Activated CD4-positive, alpha-beta memory T cell treated with anti-CD3 and anti-CD28 coated beads for 36 hours (primary cell): ENCODE measurements at places on chromosomes 5 and 9. TPM values are rescaled to one million over a fixed set of nuclear protein-coding genes. Genes with fewer than 3 reads are reported as not detected.

RLN2 gene
- 4.6 TPM for total RNA-seq

SPAG8 gene
- total RNA-seq, result 1.4 TPM

POLR3G gene
- 9.6 TPM for total RNA-seq

TDRD7 gene
- 12.5 TPM for total RNA-seq

FCN2 gene
- total RNA-seq, result not detected

HBEGF gene
- 23.5 TPM for total RNA-seq

NEK6 gene
- 16.1 TPM for total RNA-seq

ETF1 gene
- total RNA-seq, result 131 TPM

RNF208 gene
- total RNA-seq, result 4.4 TPM

PCDHGB6 gene
- total RNA-seq, result not detected

DNA sequence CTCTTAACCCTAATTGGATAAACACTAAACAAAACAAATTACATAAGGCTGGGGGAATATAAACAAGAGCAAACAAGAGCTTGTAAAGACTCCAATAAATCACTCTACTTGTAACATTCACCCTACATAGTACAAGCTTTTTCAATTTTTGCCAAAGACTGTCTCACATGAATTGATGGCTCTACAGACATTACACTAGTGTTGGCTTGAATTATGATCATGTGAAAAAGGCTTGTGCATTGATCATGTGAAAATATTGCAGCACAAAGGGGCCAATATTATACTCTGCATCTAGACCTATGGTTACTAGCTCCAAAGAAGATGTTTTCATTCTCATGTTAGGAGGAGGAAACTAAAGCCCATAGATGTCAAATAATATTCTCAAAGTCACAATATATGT, 212.6 kb downstream of the MCTP1 start:
- no peaks in the 10 kb centered on the region for H3K27me3 ChIP-seq
- no peaks in the 10 kb centered on the region for H3K36me3 ChIP-seq
- H3K4me3 ChIP-seq, result no peak overlapping the region
- no peaks in the 10 kb centered on the region for H3K4me1 ChIP-seq

GRCh38 chr5:132058646-132059042, 1.8 kb upstream of the IL3 start:
- no peak overlapping the region for H3K4me3 ChIP-seq
- H3K27ac ChIP-seq, result no peak overlapping the region
- DNase-seq, result no peak
- H3K4me1 ChIP-seq, result peaks cover 48% of the 10 kb centered on the region

GRCh38 chr9:114988962-114989599, 58.7 kb upstream of the TNFSF8 start:
- peaks cover 65% of the 10 kb centered on the region for H3K4me1 ChIP-seq
- H3K27ac ChIP-seq, result peak overlapping the region; percentile 94
- H3K27me3 ChIP-seq, result no peaks in the 10 kb centered on the region
- peak overlapping the region; percentile 5 for H3K4me3 ChIP-seq
- H3K36me3 ChIP-seq, result no peaks in the 10 kb centered on the region

DNA sequence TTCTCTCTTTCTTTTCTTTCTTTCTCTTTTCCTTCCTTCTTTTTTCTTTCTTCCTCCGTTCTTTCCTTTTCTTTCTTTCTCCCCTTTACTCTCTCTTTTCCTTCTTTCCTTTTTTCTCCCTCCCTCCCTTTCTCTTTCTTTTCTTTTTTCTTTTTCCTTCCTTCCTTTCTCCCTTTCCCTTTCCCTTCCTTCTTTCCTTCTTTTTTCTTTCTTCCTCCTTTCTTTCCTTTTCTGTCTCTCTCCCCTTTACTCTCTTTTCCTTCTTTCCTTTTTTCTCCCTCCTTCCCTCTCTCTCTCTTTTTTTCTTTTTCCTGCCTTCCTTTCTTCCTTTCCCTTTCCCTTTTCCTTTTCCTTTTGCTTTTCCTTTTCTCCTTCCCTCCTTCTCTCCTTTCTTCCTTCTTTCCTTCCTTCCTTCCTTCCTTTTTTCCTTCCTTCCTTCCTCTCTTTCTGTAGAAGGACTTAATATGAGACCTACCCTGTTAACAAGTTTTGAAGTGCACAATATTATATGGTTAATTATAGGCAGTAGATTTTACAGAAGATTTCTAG, 142.7 kb upstream of the CD180 start:
- peaks cover 11% of the 10 kb centered on the region for H3K27me3 ChIP-seq
- no peak for DNase-seq
- H3K27ac ChIP-seq, result no peak overlapping the region
- H3K36me3 ChIP-seq, result no peaks in the 10 kb centered on the region
- H3K4me1 ChIP-seq, result no peaks in the 10 kb centered on the region

DNA sequence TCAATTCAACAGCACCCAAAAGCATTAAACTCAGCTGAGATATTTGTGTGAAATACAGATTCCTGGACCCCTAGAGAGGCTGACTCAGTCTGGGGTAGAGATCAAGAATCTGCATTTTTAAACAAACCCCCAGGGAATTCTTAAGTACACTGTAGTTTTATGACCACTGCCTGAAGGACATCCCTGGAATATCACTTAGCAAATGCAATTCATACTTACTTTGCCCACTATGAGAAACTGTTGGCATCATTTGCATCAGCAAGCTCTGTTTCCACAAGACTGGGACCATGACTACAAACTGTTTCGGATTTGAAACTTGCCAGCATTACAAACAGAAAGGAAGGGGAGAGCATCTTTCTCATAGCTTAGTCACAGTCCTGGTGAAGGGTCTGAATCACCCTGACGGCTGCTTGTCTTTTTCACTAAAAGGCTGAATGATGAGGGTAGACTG, 63.7 kb downstream of the MLLT3 start:
- H3K27me3 ChIP-seq, result no peaks in the 10 kb centered on the region
- H3K4me1 ChIP-seq, result peaks cover 86% of the 10 kb centered on the region
- H3K27ac ChIP-seq, result peak overlapping the region; percentile 65
- no peaks in the 10 kb centered on the region for H3K36me3 ChIP-seq

- H3K4me3 ChIP-seq, result no peak overlapping the region
- H3K36me3 ChIP-seq, result no peaks in the 10 kb centered on the region
- no peak for DNase-seq
- no peak overlapping the region for H3K27ac ChIP-seq
- H3K4me1 ChIP-seq, result peaks cover 9% of the 10 kb centered on the region
- H3K27me3 ChIP-seq, result no peaks in the 10 kb centered on the region
Measured at GRCh38 chr5:151234476-151235238, 10.8 kb upstream of the CCDC69 start.

DNA sequence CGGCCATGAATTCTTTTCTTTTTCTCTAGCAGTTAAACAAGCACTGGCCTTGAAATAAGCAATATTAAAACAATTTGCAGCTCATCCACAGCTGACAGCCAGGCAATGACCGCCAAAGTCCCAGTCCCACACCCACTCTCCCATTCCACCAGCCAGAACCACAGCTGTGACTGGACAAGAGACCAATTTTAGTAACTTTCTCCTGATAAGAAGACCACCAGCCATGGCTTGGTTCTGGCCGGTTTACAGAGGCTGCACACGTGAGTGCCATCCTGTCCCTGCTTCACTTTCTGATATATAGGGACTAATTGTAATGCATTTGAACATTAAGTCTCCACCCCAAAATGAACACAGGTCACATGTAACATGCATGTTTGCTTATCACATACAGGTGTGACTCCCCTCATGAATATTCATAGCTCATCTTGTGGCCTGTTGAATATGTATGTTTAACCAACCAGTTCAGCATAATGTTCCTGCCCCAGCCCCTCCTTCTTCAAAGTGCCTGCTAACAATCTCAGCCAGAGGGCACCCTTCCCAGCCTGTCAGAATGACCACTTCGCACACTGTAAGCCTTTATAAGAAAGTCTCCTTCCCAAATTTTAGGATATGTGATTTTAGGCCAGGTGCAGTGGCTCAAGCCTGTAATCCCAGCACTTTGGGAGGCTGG, 23.9 kb upstream of the FANCC start:
- peaks cover 2% of the 10 kb centered on the region for H3K27me3 ChIP-seq
- H3K4me3 ChIP-seq, result no peak overlapping the region
- H3K4me1 ChIP-seq, result peaks cover 11% of the 10 kb centered on the region
- no peak overlapping the region for H3K27ac ChIP-seq
- no peak for DNase-seq

DNA sequence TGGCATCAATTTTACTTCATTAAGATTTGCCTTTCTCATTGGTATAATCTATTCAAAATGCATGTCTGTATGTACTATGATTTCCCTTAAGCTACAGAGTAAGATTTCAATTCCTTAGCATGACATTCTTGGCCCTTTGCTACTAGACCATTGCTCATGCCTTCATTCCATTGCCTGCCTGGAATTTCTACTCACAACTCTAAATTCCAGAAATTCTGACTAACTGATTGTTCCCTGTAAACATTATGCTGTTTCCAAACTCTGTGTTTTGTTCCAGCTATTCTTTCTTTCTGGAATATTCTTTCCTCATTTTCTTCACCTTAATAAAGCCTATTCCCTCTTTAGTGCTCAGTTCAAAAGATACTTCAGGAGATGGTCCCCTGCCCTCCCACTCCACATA, 568.8 kb upstream of the SEMA6A start:
- no peak for DNase-seq
- no peaks in the 10 kb centered on the region for H3K27me3 ChIP-seq
- H3K27ac ChIP-seq, result no peak overlapping the region
- H3K36me3 ChIP-seq, result no peaks in the 10 kb centered on the region
- H3K4me3 ChIP-seq, result no peak overlapping the region

- no peak overlapping the region for H3K27ac ChIP-seq
- no peak for DNase-seq
- H3K36me3 ChIP-seq, result peaks cover 45% of the 10 kb centered on the region
- peaks cover 22% of the 10 kb centered on the region for H3K4me1 ChIP-seq
- H3K4me3 ChIP-seq, result no peak overlapping the region
- H3K27me3 ChIP-seq, result no peaks in the 10 kb centered on the region
Measured at GRCh38 chr9:129810788-129811187, 7.8 kb downstream of the TOR1B start.

GRCh38 chr5:133461796-133462516, 150.4 kb downstream of the FSTL4 start:
- H3K4me3 ChIP-seq, result no peak overlapping the region
- no peak for DNase-seq
- no peaks in the 10 kb centered on the region for H3K36me3 ChIP-seq
- no peaks in the 10 kb centered on the region for H3K27me3 ChIP-seq
- H3K4me1 ChIP-seq, result peaks cover 13% of the 10 kb centered on the region

DNA sequence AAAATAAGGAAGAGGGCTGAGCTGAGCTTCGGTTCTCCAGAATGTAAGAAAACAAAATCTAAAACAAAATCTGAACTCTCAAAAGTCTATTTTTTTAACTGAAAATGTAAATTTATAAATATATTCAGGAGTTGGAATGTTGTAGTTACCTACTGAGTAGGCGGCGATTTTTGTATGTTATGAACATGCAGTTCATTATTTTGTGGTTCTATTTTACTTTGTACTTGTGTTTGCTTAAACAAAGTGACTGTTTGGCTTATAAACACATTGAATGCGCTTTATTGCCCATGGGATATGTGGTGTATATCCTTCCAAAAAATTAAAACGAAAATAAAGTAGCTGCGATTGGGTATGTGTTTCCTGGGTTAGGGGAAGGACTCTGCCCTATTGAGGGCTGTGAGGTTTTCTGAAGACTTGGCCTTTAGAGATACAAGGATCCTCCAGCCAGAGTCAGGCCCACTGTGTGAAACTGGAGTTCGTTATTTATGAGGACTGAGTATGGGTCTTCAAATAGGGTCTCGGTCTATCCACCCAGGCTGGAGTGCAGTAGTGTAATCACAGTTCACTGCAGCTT, 3.8 kb downstream of the EGR1 start:
- peaks cover 25% of the 10 kb centered on the region for H3K36me3 ChIP-seq
- H3K27me3 ChIP-seq, result no peaks in the 10 kb centered on the region
- no peak for DNase-seq
- no peak overlapping the region for H3K4me3 ChIP-seq

DNA sequence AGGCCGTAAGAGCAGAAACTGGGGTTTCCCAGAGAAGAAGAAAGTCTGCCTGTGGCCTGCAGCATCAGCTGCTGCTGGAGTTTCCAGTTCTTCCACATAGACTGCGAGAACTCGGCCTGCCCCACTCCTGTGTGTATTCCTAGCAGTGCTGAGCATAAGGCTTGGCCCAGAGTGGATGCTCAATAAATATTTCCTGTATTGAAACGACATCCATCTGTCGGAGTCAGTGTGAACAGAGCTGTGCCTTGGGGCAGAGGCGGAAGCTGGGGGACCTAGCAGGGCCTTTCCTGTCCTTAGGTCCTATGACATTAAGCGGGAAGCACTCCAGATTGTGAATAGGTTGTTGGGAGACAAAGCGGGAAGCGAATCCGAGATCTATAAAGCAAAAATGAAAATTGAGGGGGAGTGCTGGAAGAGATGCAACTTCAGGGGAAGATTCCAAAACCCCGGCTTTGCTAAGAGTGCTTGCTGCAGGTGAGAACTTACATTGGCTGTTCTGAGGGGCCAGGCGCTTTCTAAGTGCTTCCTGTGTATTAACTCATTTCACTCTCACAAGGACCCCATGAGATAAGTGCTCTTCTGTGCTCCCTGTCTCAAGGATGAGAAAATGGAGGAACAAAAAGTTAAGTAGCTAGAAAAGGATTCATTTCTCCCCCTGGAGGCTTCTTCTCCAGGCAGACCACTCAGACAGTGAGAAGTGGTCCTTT, 76.1 kb upstream of the CXCL14 start:
- no peaks in the 10 kb centered on the region for H3K4me1 ChIP-seq
- H3K36me3 ChIP-seq, result no peaks in the 10 kb centered on the region
- no peak for DNase-seq

DNA sequence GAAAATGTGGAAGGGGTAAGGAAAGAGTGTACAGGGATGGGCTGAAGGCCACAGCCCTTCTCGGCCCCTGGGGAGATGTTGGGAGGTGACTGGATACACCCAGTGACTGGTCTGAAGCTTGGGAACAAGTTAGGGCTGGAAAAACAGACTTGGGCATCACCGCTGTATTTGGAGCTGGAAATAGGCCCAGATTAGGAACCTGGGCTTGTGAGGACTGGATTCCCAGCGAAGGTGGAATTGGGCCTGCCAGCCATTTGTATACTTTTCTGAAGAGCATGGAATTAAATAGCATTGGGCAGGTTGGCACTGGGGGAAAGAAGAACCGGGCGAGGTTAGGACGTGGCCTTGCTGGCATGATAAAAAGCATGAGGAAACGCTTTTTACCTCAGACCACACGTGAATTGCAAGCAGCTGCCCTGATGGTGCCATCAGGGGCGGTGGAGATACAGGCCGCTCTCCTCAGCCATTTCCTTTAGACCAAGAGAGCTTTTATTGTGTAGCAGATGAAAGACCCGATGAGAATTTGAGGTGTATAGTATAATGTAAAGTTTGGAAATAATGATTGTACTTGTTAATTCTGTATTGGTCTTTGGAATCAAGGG, 37.8 kb downstream of the OTULIN start:
- peaks cover 75% of the 10 kb centered on the region for H3K36me3 ChIP-seq
- peaks cover 80% of the 10 kb centered on the region for H3K4me1 ChIP-seq

GRCh38 chr9:20980832-20981455, 50.5 kb downstream of the HACD4 start:
- no peaks in the 10 kb centered on the region for H3K27me3 ChIP-seq
- DNase-seq, result no peak
- no peak overlapping the region for H3K27ac ChIP-seq
- H3K4me1 ChIP-seq, result no peaks in the 10 kb centered on the region
- no peak overlapping the region for H3K4me3 ChIP-seq

- no peak for DNase-seq
- no peaks in the 10 kb centered on the region for H3K36me3 ChIP-seq
- H3K27me3 ChIP-seq, result no peaks in the 10 kb centered on the region
- no peak overlapping the region for H3K4me3 ChIP-seq
- no peak overlapping the region for H3K27ac ChIP-seq
Measured at GRCh38 chr5:163916376-163916775, 411.0 kb downstream of the MAT2B start.
